Endothelial cell of umbilical vein (primary cell): ENCODE measurements at places on chromosomes 1 and 21.
A peak's percentile ranks its signal among the peaks of the same experiment; 100 is the strongest.

DNA sequence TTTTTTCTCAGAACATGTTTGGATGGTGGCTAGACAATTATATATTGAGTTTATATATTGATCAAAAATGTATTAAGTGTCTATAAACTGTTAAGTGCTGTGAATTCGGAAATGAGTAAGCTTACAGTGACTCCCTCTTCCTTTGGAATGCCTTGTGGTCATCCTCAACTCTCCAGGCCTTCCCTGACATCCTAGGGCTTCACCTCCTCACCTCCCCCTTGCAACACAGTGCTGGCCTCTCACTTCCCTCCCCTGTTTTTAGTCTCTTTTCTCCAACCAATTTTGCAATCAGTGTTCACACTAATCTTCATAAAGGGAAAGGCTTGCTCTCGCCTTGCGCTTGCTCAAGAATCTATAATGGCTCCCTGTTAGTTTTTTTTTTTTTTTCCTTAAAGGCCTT is 95.1 kb upstream of the C1orf21 start:
- no peak for DNase-seq

DNA sequence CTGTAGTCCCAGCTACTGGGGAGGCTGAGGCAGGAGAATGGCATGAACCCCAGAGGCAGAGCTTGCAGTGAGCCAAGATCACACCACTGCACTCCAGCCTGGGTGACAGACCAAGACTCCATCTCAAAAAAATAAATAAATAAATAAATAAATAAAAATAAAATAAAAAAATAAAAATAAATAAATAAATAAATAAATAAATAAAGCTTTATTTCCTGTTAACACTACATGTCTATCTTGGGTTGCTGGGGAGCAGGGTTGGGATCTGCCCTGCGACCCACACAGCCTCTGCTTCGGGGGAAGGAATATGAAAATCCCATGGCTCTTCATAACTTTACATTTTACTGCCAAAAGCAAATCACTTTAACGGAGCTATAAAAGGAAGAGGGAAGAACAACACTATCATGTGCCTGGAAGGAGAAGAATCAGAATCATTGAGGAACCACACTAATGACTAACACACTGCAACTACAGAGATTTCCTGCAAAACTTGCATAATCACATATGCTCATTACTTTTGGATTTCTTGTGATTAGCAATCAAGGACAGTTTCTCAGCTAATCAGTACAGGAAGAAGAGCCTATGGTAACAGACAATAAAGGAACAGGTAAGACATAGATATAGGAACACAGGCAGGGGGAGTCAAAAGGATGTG is 72.8 kb upstream of the CD55 start:
- no peak for DNase-seq

- DNase-seq = peak; percentile 66
Measured at GRCh38 chr1:31939484-31940329, 1.5 kb upstream of the PTP4A2 start.

DNA sequence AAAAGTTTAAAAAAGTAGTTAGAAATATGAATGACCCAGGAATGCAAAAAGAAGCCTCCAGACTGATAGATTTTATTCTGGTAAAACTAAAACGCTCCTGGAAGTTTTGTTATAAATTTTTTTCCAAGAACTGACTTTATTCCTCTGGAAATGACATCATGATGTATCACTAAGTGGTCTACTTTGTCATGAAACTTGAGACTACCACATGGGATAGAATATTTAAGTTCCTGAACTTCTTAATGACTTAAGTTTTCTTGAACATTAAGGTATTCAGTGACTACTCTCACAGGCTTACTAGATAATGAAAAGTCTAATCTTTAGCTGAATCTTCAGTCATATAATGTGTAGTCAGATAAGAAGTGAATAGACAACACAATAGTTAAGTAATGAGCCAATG is 842.2 kb downstream of the USP25 start:
- DNase-seq = no peak

DNA sequence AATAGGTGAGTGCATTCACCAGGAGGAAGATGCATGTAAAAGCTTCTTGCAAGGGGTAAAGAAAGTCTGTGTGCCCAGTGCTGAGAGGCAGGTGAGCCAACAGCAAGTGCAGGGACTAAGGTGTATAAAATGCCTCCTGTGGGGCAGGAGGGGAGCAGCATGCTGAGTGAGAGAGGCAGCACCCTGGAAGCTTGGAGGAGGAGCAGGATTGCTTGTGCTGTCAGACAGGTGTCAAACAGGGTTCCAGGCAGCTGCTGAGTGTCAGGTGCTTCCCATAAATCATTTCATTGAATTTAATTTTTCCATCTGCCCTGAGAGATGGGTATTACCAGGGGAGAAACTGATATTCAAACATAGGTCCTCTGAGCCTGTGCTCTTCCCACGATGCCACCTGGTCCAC is 13.9 kb downstream of the BSND start:
- DNase-seq = no peak

GRCh38 chr21:38413958-38414548 is 84.2 kb downstream of the ERG start:
- DNase-seq = no peak
